ENCODE measurements at places on chromosomes 1 and 21.

GRCh38 chr1:172531412-172532182 lies 1.4 kb upstream of the SUCO start:
- no peak for DNase-seq

DNA sequence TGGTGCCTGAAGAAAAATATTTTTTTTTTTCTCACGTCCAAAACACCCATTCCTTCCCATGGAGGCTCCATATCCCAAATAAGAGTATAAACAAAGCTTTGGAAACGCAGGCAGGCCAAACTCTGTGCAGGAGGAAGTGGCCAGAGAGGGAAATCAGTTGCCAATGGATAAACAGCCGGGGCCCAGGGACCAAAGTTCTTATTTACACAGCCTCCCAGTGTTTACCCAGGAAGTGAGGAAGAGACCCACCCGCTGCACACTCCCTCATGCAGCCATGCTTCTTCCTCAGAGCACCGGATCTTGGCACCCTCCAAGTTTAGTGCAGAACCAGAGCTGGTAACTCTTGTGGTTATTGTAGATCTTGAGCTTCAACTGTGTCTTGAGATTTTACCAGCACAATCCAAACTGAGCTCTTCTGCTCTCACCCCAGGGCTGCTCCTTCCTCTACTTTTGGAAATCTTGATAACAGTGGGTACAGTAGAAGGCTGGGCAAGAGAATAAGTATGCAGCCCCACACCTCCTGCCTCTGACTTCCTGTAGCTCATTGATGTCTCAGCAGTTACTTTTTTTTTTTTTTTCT lies 14.2 kb downstream of the MARCKSL1 start:
- peak; percentile 25 for DNase-seq

- DNase-seq: no peak
These were observed 3.4 kb upstream of the GPR25 start for GRCh38 chr1:200869376-200869752.

DNA sequence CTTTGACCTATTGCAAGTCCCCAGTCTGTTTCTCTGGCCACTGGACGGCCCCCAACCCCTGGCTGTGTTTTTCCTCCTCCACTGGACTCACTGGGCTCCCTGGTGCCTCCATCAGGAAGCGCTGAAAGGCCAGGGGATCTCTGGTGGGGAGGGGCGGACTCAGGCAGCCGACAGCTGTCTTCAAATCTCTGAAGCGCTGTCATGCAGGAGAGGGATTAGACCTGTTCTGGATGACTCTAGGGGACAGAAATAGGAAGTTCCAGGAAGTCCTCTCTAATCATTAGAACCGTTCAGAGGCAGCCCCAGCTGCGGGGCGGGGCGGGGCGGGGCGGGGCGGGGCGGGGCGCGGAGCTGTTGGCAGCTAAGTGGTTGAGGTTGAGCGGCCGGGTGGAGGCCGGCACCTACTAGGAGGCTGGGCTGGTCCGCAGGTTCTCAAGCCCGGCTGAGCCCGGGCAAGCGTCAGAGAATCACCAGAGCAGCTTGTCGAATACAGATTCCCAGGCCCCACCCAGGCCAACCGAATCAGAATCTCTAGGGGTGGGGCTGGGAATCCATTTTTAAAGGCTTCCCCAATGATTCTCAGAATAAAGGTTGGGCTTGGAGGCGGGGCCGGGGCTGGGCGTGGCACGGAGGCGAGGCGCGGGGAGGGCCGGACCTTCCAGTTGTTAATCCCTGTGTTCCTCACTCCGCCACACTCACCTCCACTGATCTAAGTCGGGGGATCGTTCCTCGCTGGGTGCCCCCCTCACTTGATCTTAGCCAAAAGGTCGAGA lies 11.4 kb upstream of the PHLDA3 start:
- DNase-seq: peak; percentile 91

Measured in bronchial epithelial cell (primary cell).